ENCODE measurements at places on chromosomes 7 and 10. TPM values are rescaled to one million over a fixed set of nuclear protein-coding genes. Genes with fewer than 3 reads are reported as not detected.

The RBM20 gene
- 23.0 TPM for total RNA-seq

The MMD2 gene
- total RNA-seq = not detected

The USP54 gene
- total RNA-seq = 9.4 TPM

The SPDYE11 gene
- not detected for total RNA-seq

The DNAJC9 gene
- total RNA-seq = 33.9 TPM

The COL1A2 gene
- 116 TPM for total RNA-seq

The NUTM2B gene
- 2.1 TPM for total RNA-seq

The CXCL12 gene
- 68.9 TPM for total RNA-seq

The INA gene
- 1.1 TPM for total RNA-seq

The RAB19 gene
- 1.2 TPM for total RNA-seq

The AKR1C8 gene
- total RNA-seq = not detected

The HOXA1 gene
- 0.42 TPM for total RNA-seq

The MYH16 gene
- not detected for total RNA-seq

The CHST3 gene
- 22.5 TPM for total RNA-seq

The CYP26C1 gene
- total RNA-seq = 0.06 TPM

The PNLIPRP3 gene
- total RNA-seq = not detected

The ASIC3 gene
- 9.8 TPM for total RNA-seq

DNA sequence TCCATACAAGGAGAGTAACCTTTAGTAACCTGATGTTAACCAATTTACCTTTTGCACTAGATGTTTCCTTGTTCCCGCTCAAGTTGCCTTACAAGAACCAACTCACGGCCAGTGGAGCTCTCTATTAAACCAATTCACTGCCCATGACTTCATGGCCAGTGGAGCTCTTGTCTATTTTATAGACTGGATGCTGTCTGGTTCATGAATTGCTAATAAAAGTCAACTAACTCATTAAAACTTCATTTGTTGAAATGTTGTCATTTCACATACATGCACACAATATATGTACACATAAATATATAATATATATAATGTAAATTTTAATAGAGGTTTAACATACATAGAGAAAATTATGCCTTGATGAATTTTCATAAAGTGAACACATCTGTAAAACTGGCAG lies 216.3 kb downstream of the RNLS start:
- H3K36me3 ChIP-seq = no peaks in the 10 kb centered on the region
- H3K27me3 ChIP-seq = no peaks in the 10 kb centered on the region
- no peak overlapping the region for H3K4me3 ChIP-seq
- H3K27ac ChIP-seq = no peak overlapping the region
- no peak for DNase-seq

DNA sequence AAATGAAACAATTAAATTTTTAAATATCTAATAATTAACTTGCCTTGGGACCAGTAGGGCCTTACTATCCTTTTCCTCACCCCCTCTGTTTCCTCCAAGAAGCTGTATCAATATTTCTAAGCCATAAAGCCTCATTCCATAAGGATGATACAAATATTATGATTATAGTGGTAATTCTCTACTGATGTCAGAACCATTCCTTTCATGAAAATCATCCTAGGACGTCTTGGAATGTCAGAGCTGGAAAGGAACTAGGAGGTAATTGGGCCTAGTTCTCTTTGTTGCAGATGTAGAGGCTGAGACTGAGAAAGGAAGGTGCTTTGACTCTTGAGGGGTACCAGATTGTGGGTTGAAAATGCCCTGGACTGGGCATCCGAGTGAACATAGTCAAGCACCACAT lies 766.7 kb upstream of the GHITM start:
- H3K27me3 ChIP-seq = no peaks in the 10 kb centered on the region
- H3K4me3 ChIP-seq = no peak overlapping the region
- H3K36me3 ChIP-seq = no peaks in the 10 kb centered on the region
- no peak for DNase-seq

DNA sequence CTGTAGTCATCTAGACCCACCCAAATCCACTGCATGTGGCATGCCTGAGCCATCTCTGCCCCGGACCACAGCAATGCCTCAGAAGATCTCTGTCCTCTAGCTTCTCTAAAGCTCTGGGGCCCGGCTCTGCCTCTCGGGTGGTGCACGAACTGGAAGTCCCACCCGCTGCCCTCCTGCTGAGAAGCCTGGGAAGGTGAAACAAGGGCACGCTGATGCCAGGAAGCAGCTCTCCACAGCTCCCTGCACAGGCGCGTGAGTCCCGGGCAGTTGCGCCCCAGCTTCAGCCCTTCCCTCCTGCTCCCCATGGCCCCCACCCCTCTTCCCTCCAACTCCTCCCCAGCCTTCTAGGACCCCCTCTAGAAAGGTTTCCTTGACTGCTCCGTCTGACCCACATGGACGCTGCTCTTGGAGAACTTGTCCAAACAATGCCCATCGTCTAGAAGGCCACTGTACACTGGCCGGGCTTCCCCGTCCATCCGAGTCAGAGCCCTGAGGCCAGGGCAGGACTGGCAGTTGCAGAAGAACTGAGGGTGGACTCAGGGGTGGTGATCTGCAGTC lies 12.8 kb downstream of the KCNH2 start:
- H3K4me3 ChIP-seq = no peak overlapping the region
- H3K27me3 ChIP-seq = no peaks in the 10 kb centered on the region
- H3K36me3 ChIP-seq = no peaks in the 10 kb centered on the region
- no peak for DNase-seq
- peaks cover 95% of the 10 kb centered on the region for H3K4me1 ChIP-seq

- no peak overlapping the region for H3K4me3 ChIP-seq
- no peaks in the 10 kb centered on the region for H3K36me3 ChIP-seq
- H3K4me1 ChIP-seq = no peaks in the 10 kb centered on the region
- H3K27ac ChIP-seq = no peak overlapping the region
Observed at GRCh38 chr10:92164036-92164696, 126.7 kb downstream of the CPEB3 start.

DNA sequence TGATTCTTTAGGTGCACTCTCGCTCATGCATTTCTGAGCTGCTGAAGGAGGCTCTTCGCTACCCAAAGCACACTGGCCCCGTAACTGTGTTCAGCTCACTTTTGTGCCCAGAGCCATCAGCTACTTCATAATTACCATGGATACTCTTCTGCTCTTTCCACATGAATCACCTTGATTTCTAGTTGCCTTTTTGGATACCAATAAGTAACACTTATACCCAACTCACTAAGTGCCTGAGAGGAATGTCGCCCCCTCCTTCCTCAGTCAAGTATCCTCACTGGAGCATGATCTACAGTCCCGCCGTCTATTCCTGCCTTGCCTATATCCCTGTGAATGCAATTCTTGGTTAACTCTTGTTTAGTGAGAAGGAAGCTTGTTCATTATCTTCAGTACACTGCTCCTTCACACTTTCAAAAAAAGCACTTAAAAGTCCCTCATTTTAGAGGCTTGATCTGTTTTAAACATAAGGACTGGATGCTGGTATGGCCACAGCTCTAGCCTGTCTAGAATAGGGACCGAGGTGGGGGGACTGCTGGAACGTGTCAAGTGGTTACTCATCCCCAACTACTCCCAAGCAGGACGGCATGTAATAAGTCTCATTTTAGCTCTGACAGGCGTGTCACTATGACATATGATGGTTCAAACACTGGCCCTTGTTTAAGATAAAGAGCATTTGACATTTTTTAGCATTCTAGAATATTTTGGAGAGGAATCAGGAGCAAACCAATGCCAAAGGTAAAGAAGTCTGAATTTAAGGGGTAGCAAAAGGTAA lies 23.7 kb downstream of the SVIL start:
- no peak for DNase-seq
- H3K36me3 ChIP-seq = no peaks in the 10 kb centered on the region

DNA sequence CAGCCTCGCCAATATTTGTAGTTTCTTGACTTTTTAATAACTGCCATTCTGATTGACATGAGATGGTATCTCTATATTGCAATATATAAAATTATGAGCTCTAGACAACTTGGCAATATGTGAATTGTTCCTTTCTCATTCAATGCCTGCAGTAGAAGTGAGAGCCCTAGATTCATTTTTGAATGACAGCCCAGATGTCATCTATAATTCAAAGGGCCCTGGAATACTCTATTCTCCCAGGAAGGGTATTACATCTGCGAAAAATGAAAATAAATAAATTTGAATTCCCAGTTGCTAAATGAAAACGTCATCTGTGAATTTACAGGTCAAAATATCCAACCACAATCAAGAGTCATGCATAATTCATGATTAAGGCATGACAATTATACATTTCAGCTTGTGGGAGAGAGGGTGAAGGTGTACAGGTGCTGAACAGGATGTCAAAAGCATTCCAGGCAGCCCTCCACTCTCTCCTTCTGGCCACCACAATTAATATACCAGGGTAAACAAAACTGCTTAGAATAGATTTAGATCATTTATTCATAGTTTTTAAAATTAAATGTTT lies 1147.3 kb downstream of the XPNPEP1 start:
- no peaks in the 10 kb centered on the region for H3K36me3 ChIP-seq
- H3K4me3 ChIP-seq = no peak overlapping the region
- no peak overlapping the region for H3K27ac ChIP-seq
- no peaks in the 10 kb centered on the region for H3K27me3 ChIP-seq
- DNase-seq = no peak

GRCh38 chr10:13711291-13711690 lies 124.5 kb downstream of the PRPF18 start:
- no peak for DNase-seq
- peaks cover 8% of the 10 kb centered on the region for H3K4me1 ChIP-seq
- no peaks in the 10 kb centered on the region for H3K36me3 ChIP-seq
- H3K27me3 ChIP-seq = no peaks in the 10 kb centered on the region
- no peak overlapping the region for H3K27ac ChIP-seq

- no peak for DNase-seq
- no peak overlapping the region for H3K4me3 ChIP-seq
- H3K4me1 ChIP-seq = no peaks in the 10 kb centered on the region
- no peaks in the 10 kb centered on the region for H3K36me3 ChIP-seq
Observed at GRCh38 chr7:139784648-139785047, 6.8 kb upstream of the HIPK2 start.

DNA sequence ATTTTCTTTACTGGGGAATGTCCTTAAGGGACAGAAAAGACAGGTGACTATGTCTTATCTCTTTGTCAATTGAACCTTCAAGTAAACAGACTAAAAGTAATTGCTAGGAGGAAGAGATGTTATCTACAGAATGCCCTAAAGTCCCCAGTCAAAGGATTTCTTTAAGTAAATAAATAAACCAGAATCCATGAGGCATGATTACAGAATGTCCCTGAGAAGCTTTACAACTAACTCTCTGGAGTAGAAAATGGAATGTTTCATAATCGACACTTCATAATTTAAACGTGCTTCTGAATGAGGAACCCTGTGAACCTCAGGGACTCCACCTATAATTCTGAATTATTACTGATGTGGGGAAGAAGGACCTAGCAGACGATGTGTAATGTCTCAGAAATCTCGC lies 187.9 kb upstream of the IMMP2L start:
- H3K27me3 ChIP-seq = no peaks in the 10 kb centered on the region
- H3K36me3 ChIP-seq = no peaks in the 10 kb centered on the region
- no peaks in the 10 kb centered on the region for H3K4me1 ChIP-seq
- no peak for DNase-seq

- no peaks in the 10 kb centered on the region for H3K27me3 ChIP-seq
- no peak overlapping the region for H3K27ac ChIP-seq
- H3K4me3 ChIP-seq = no peak overlapping the region
- DNase-seq = no peak
- H3K4me1 ChIP-seq = no peaks in the 10 kb centered on the region
- H3K36me3 ChIP-seq = no peaks in the 10 kb centered on the region
Observed at GRCh38 chr7:85612514-85612913, 425.7 kb upstream of the SEMA3D start.

DNA sequence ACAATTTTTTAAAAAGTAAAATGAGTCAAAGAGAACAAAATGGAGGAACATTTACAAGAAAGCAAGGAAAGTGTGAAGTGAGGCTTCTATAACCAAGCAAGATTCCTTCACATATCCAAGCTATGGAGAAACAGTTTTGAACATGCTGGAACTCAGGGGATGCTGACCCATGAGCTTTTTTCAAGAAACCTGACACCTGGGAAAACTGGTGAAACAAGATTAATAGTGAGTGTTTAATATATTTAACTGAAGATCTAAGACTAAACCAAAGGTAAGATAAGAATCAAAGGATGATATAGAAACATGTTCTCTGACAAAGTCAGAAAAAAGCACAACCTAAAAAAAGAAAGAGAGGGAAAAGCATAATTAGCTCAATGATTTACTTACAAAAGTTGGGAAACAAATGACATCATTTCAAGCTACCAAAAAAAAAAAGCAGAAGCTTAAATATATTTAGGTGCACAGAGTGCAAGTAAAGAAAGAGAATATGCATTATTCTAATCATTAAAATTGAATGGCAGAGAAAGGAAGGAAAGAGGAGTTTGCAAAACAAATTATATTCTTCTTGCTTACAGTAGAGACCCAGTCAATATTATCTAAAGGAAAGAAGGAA lies 24.9 kb downstream of the C7orf25 start:
- H3K27me3 ChIP-seq = no peaks in the 10 kb centered on the region
- no peaks in the 10 kb centered on the region for H3K36me3 ChIP-seq
- H3K27ac ChIP-seq = peak overlapping the region; percentile 70
- H3K4me3 ChIP-seq = peak overlapping the region; percentile 24
- DNase-seq = no peak

- H3K27ac ChIP-seq = no peak overlapping the region
- no peak overlapping the region for H3K4me3 ChIP-seq
- no peaks in the 10 kb centered on the region for H3K27me3 ChIP-seq
- no peaks in the 10 kb centered on the region for H3K36me3 ChIP-seq
- H3K4me1 ChIP-seq = peaks cover 32% of the 10 kb centered on the region
Observed at GRCh38 chr7:2096692-2097387, 135.9 kb downstream of the MAD1L1 start.

DNA sequence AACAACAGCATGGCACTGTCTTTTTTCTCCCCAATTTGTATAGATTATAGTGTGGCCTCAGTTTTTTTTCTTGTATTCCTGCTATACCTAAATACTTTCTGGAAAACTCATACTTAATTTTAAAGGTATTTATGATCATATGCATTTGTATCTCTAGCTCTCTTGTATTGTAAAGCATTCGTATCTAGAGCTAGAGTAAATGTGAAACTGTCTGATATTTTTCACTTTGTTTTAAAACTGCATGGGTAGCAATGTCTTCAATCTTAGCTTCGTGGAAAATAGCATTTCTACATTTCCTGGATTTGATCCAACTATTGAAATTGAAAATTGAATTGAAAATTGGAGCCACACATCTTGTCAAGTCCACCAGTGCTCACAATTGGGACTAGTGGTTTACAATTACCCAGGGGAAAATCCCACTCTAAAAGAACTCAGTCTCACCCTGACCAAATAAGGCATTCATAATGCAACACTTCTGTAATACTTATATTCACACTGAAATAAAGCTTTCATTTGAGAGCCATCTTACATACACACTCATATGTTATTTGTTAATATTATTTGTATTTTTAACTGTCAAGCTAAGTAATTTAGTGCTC lies 51.3 kb upstream of the KLF6 start:
- no peaks in the 10 kb centered on the region for H3K36me3 ChIP-seq
- no peak for DNase-seq
- H3K27ac ChIP-seq = no peak overlapping the region
- H3K27me3 ChIP-seq = no peaks in the 10 kb centered on the region

GRCh38 chr7:97272237-97272975 lies 154.9 kb downstream of the SDHAF3 start:
- DNase-seq = no peak
- no peak overlapping the region for H3K27ac ChIP-seq
- H3K27me3 ChIP-seq = no peaks in the 10 kb centered on the region
- no peak overlapping the region for H3K4me3 ChIP-seq
